Stimulated activated CD8-positive, alpha-beta memory T cell treated with anti-CD3 and anti-CD28 coated beads, Interleukin-7, amount 100 ng/mL, for 24 hours (primary cell): ENCODE measurements at places on chromosomes 2 and 18.

DNA sequence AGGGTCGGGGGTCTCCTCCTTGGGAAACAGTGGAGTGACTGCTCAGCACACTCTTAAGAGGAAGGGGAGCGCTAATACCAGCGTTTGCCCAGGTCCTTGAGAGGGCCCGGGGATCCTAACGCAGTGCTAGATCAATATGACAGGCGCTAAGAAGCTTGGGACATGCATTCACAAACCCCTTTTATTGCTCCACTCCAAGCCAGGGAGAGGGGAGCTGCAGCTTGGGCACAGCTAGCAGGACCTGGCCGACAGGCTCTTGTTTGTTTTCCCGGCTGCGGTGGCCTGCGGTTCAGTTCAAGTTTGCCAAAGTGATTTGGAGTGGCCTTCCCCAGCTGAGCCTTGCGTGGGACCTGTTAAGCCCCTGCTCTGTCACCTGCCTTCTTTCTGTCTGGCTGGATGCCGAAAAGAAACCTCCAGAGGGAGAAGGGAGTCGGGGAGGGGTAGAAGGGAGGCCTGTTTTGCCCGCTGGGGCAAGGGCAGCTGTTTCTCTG, 152.1 kb downstream of the GLI2 start:
- no peak for DNase-seq

DNA sequence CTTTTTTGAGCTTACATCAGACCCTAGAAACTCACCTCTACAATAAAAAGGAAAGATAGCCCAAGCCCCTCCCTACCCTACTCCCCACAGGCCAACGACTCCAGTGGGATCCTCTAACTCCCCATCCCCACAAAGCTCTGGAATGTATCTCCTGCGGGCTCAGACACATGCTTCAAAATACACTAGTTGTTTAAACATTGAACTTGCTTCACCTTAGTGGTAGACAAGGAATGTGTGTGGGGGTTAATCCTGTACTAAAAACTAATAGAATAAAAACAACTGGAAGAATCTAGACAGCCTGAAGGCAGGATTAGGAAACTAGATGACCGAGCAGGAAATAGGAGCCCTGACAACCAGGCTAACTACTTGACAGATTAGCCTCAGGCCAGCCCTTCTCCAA, 211.5 kb downstream of the SUCLG1 start:
- DNase-seq = no peak

DNA sequence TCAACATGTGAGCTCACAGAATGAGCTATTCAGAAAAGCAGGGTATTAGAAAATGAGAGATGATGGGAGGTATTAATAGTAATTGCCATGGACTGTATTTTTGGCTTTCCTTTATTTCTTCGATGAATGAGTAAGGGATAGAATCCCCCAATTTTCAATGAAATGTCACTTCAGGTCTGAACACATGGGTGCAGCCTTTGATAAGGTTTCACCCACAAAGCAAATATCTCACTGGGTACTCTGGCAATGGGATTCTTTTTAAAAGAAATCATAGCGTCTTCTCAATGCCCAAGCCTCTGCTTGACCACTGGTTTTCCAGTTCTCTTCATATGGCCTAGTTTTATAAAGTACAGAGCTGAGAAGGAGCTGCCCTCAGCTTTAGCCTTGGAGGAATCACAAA, 610.5 kb upstream of the FANCL start:
- DNase-seq = no peak

DNA sequence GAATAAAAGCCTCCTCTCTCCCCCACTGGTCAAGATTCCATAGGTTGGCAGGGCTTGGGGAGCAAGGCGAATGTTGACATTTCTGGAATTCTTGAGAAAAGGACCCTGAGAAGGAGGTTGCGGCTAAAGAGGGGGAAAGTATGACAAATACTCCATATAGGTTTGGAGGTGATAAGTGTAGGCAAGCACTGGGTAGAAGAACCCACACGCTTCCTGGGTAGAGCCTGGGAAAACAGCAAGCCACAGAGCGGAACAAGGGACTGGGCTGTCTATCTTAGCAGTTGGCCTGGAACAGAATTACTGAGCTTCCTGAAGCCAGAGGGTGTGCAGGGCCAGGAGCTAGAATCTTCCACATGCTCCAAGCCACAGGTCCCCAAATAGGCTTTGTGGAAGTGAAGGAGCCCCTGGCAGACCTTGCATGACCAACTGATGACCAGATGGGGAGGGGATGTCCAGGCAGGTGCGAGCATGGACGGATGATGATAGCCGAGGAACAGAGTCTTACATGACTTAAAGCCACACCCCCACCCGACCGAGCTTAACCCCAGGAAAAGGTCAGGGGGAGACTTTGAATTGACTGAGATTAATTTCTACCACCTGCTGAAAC, 9.9 kb downstream of the PRKAG3 start:
- DNase-seq = no peak

DNA sequence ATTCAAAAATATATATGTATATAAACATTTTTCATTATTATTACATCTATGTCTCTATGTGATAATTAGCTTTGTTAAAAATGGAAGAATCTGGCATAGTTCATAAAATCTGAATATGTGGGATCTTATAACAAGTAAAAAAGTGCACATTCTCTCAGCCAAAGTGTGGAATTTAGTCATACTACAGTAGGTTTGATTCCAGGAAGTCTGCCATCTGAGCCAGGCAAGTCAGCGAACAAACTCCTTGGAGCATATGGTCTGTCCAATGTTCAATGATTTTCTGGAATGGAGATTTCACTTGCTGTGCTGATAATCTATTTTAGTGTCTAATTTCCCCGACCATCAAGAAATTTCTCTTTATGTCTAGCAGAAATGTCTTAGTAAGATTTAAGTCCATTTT, 1033.2 kb upstream of the NXPH2 start:
- DNase-seq = no peak
